Inflammatory macrophage treated with lipopolysaccharide for 4 hours (primary cell): ENCODE measurements at places on chromosomes 7 and 10.
A peak's percentile ranks its signal among the peaks of the same experiment; 100 is the strongest.

- DNase-seq = no peak
These were observed 23.0 kb upstream of the IGFBP3 start for GRCh38 chr7:45944058-45944457.

GRCh38 chr7:159172400-159172799 is 27.7 kb upstream of the VIPR2 start:
- DNase-seq = no peak

DNA sequence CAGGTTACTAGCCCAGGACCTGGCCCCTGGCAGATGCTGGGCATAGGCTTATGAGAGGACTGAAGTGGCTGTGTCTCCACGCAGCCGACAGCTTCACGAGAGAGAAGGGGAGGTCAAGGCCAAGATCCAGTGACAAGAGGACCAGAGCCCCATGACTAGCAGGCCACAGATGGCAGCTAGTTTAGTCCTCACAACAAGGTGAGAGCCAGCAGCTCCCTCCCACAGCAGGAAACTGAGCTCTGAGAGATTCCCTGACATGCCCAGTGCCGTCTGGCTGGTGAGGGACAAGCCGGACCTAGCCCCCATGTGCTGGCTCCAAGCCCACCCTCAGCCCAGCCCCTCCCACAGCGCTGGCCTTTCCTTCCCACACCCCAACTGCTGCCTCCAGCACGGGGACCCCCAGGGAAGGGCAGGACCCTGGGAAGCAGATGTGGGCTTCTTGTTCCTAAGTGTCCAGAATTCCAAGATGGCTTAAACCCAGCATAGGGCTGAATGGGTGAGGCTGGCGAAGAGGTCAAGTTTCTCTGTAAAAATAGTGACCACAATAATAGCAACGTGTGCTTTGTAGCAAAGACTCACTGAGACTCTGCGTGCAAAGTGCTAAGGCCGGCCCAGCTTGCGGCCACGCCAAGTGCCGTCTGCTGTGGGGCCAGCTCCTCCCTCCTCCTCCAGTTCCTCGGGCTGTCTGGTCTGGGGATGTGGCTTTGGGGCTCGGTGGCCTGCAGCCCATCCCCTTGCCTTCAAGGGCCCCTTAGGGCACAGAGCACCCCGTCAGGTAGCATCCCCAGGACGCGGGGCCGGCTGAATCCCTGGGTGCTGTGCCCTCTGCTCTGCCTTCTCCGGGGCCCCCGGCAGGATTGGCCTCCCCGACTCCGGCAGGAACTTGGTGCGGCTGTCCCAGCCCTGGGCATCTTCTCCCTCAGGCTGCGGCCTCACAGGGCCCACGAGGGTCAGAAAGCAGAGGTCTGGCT is 7.8 kb upstream of the FAM20C start:
- no peak for DNase-seq

DNA sequence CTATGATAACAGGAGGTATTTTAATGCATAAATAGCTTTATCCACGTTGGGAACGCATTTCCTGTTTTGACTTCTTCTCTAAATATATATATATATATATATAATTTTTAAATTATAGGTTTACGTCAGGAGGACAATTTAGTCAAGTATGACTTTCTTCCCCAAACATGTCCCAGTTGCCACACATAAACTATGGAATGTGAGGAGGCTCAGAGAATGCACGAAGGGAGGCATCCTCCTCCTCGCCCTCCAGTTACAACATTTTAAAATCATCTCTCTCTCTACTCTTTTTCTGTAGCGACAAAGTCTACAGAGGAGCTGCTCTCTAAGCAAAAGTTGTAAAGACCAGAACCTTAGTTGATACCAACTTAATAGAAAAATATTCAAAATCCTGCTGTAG is 106.9 kb upstream of the LYZL1 start:
- no peak for DNase-seq

- DNase-seq = no peak
These were observed 161.5 kb downstream of the SEMA3D start for GRCh38 chr7:85025312-85025756.

DNA sequence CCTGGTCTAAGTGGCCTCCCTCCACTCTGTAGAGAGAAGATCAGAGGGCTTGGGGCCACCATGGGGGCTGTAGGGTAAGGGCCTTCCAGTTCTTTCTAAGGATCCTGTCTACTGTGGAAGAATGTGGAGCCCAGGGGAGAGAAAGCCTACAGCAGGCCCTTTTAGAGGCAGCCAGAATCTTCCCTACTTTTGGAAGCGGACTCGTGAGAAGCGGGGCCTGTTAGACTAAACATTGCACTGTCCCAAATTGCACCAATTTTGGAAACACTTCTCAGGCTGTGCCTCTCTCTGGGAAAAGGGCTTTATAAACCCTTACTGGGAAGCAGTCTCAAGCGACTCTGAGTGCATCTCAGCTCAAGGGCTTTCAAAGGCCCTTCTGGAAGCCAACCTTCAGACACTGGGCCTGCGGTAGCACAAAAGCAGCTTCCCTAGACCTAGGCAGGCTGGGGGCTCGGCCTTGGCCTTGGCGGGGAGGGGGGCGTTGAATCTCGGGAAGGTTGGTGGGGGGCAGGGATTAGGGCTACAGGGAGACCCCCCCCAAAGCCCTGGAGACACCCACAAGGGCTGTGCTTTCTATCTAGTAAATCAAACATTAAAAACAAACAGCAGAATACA is 298.1 kb downstream of the GFRA1 start:
- no peak for DNase-seq

GRCh38 chr7:520503-521161 is 986 bp upstream of the PDGFA start:
- DNase-seq = no peak

DNA sequence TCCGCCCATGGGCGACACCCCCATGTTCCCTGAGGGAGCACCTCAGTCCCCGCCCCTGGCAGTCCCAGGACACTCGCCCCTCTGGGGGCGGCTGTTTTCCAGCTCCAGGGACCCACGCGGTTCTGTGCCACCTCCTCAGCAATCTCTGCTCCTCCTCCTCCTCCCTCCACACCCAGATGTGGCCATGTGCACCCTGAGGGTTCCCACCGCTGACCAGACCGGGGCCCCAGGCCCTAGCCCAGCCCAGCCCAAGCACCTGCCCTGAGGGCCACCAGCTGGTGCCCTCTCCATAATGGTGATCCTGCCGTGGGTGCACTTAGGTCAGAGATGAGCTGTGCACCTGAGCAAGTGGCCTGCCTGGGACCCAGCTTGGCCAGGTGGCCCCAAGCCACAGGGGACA is 25.1 kb downstream of the AP5Z1 start:
- DNase-seq = no peak

DNA sequence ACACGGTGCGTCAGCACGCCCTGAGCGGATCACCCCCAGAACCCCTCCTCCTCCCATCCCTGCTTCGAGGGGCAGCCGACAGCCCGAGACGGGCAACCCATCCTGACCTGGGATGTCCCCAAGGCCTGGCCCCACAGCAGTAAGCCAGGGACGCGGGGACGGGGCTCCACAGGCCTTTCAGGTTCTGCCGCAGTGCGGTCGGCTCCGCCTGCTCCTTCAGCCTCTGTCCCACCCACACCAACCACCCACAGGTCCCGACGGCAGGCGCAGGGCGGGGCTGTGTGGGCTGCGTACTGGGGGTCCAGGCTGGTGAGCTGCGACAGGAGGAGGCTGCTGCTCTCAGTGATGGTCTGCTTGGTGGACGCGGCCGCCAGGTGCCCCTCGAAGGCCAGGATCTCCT is 16.7 kb downstream of the INTS1 start:
- DNase-seq = no peak

DNA sequence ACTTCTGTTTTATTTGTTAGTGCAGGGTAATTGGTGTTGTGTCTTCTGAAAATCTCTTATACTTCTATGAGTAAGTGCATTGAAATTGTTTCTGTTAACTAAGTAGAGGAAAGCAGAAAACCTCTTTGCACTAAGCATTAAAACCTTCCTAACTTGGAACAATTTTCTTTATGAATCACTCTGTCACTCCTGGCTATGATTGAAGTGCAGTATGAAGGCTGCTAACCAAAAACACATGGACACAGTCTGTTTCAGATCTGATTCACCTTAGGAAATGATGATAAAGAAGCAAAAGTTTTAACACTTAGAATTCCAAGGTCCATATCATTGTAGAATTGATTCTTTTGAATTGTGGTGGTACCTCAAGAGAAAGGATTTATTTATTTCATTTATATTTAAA is 41.9 kb downstream of the MET start:
- DNase-seq = no peak

DNA sequence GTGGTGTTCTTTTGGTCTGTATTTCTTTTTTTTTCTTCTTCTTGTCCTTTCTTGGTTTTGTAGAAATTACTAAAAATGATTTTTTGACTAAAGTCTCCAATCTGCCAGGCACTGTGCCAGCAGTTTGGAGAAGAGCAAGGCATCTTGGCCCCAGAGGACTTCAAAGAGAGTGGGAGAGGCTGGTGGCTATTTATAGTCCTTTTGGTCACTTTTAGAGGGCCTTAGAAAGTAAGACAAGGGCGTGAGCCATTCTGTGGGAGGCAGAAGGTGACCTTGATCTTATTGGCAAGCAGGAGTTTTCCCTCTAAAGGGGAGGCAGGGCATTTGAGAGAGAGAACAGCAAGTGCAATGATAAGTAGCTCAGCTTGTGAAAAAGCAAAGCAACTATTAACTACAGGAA is 211.9 kb downstream of the GALNT17 start:
- DNase-seq = no peak

DNA sequence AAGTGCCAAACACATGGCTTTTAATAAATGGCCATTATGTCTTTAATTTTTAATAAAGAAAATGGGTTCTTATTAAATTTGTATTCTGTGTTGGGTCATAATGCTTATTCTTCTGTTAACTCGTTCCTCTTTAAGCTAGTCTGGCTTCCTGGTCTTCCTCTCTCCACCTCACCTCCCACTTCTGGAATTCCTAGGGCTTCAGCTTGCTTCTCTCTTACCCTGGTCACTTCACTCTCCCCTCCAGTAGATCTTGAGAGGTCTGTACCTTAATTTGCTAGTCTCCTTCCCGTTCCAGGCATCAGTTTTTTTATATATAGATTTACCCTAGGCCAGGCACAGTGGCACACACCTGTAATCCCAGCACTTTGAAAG is 111.2 kb downstream of the RALA start:
- DNase-seq = no peak

DNA sequence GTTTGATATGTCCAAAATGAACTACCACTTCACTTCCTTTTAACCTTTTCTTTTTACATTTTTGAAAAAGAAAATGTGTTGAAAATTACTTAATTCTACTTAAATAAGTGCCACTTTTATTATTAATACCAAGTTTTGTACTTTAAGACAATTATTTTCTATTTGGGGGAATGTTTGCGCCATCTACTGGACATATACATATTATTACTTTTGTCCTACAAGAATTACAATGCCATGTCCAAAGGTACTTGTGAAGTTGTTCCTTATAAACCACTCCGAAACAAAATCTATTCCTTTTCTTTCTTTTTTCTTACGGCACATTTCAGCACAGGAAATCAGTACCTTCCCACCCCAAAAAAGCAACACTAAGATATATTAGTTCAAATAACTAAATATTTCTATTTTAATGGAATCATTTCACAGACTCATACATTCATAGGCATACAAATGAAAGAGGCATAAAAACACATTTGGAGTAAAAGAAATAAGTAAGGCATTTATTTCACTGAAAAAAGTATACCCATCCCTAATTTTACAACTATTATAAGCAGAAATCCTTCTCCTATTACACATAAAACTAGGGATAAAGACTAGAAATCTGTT is 169.9 kb downstream of the RNF133 start:
- DNase-seq = peak; percentile 39

GRCh38 chr10:118470470-118470869 is 125.0 kb downstream of the PRLHR start:
- no peak for DNase-seq

- no peak for DNase-seq
These were observed 299.0 kb upstream of the MBL2 start for GRCh38 chr10:53071505-53072125.
